ENCODE measurements at places on chromosomes 7 and 10. TPM values are rescaled to one million over a fixed set of nuclear protein-coding genes. Genes with fewer than 3 reads are reported as not detected.

Gene AGBL3
- total RNA-seq: 2.8 TPM

DNA sequence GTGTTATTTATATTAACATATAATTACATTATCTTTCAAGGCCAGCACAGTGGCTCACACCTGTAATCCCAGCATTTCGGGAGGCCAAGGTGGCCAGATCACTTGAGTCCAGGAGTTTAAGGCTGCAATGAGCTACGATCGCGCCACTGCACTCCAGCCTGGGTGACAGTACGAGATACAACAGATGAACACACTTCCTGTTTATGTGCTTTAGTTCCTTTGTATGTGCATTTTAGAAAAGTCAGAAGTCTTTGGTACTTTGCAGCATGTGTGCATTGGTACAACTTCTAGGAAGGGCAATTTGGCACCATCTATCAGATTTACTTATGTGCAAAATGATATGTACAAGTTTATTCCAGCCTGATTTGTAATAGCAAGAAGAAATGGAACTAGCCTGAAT, 13.3 kb downstream of the SLC35G1 start:
- no peak for DNase-seq
- H3K27ac ChIP-seq: no peak overlapping the region
- H3K27me3 ChIP-seq: no peaks in the 10 kb centered on the region
- no peaks in the 10 kb centered on the region for H3K36me3 ChIP-seq
- no peak overlapping the region for H3K4me3 ChIP-seq

Gene NUPR2
- not detected for total RNA-seq

- no peak for DNase-seq
- H3K4me3 ChIP-seq: no peak overlapping the region
- no peaks in the 10 kb centered on the region for H3K36me3 ChIP-seq
- no peaks in the 10 kb centered on the region for H3K4me1 ChIP-seq
These were observed 8.2 kb upstream of the AGR3 start for GRCh38 chr7:16889851-16890415.

- no peak overlapping the region for H3K27ac ChIP-seq
- H3K4me1 ChIP-seq: no peaks in the 10 kb centered on the region
- DNase-seq: no peak
- no peaks in the 10 kb centered on the region for H3K36me3 ChIP-seq
- no peak overlapping the region for H3K4me3 ChIP-seq
These were observed 17.9 kb downstream of the ADCYAP1R1 start for GRCh38 chr7:31069860-31070555.

Gene OR6B1
- total RNA-seq: not detected

Gene HABP2
- not detected for total RNA-seq

DNA sequence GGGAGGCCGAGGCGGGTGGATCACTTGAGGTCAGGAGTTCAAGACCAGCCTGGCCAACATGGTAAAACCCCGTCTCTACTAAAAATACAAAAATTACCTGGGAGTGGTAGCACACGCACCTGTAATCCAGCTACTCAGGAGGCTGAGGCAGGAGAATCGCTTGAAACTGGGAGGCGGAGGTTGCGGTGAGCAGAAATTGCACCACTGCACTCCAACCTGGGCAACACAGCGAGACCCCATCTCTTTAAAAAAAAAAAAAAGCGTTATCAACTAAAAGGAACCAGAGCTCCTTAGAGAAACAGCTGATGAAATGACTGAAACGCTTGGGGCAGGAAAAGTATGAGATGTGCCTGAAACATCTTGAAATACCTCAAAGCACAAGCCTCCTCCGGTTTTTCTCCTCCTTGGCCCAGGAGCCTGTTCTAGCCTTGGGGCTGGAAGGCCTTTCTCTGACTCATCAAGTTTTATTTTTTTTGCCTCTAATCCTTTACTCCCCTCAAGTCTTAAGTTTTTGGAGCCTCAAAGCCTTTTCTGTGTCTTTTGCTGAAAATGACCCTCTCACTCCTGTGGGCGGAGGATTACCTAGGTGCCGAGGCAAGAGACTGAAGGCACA, 2.6 kb upstream of the METTL27 start:
- DNase-seq: no peak
- H3K36me3 ChIP-seq: no peaks in the 10 kb centered on the region
- no peaks in the 10 kb centered on the region for H3K4me1 ChIP-seq
- no peaks in the 10 kb centered on the region for H3K27me3 ChIP-seq
- no peak overlapping the region for H3K4me3 ChIP-seq

GRCh38 chr7:90180649-90181048, 26.4 kb downstream of the STEAP1 start:
- no peaks in the 10 kb centered on the region for H3K4me1 ChIP-seq
- H3K36me3 ChIP-seq: no peaks in the 10 kb centered on the region
- H3K27me3 ChIP-seq: no peaks in the 10 kb centered on the region
- no peak overlapping the region for H3K27ac ChIP-seq
- no peak for DNase-seq
- H3K4me3 ChIP-seq: no peak overlapping the region

- H3K27me3 ChIP-seq: no peaks in the 10 kb centered on the region
- H3K4me1 ChIP-seq: no peaks in the 10 kb centered on the region
- no peaks in the 10 kb centered on the region for H3K36me3 ChIP-seq
- H3K27ac ChIP-seq: no peak overlapping the region
- DNase-seq: no peak
These were observed 103.7 kb downstream of the HECTD2 start for GRCh38 chr10:91513598-91514424.

GRCh38 chr7:92614660-92615174, 24.5 kb upstream of the FAM133B start:
- H3K4me3 ChIP-seq: no peak overlapping the region
- DNase-seq: no peak
- H3K27me3 ChIP-seq: no peaks in the 10 kb centered on the region
- H3K36me3 ChIP-seq: peaks cover 14% of the 10 kb centered on the region
- no peak overlapping the region for H3K27ac ChIP-seq
- H3K4me1 ChIP-seq: no peaks in the 10 kb centered on the region

- H3K27ac ChIP-seq: no peak overlapping the region
- H3K36me3 ChIP-seq: no peaks in the 10 kb centered on the region
- H3K27me3 ChIP-seq: no peaks in the 10 kb centered on the region
- no peaks in the 10 kb centered on the region for H3K4me1 ChIP-seq
These were observed 34.9 kb downstream of the COA1 start for GRCh38 chr7:43694399-43694748.

GRCh38 chr10:45547207-45547606, 125.4 kb downstream of the ZFAND4 start:
- H3K4me1 ChIP-seq: no peaks in the 10 kb centered on the region
- H3K36me3 ChIP-seq: peaks cover 8% of the 10 kb centered on the region
- no peaks in the 10 kb centered on the region for H3K27me3 ChIP-seq
- H3K4me3 ChIP-seq: no peak overlapping the region
- H3K27ac ChIP-seq: no peak overlapping the region

GRCh38 chr7:47386273-47386835, 195.6 kb downstream of the TNS3 start:
- no peaks in the 10 kb centered on the region for H3K4me1 ChIP-seq
- H3K27ac ChIP-seq: no peak overlapping the region
- no peak for DNase-seq
- no peak overlapping the region for H3K4me3 ChIP-seq
- H3K36me3 ChIP-seq: peaks cover 5% of the 10 kb centered on the region

DNA sequence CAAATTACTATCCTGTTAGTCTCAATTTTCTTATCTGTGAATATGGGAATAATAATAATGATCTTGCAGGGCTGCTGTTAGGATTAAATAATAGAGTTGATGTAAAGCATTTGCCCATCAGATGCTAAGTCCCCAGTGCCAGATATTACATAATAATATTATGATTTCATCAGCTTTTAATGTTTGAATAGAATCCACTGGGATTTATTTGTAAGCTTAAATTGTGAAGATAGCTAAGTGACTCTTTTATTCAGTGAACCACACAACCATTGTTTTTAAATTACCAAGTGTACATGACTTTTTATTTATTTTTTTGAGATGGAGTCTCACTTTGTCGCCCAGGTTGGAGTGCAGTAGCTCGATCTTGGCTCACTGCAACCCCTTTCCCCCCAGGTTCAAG, 510.3 kb upstream of the DPP6 start:
- no peak for DNase-seq
- H3K27me3 ChIP-seq: no peaks in the 10 kb centered on the region
- no peak overlapping the region for H3K4me3 ChIP-seq
- H3K4me1 ChIP-seq: no peaks in the 10 kb centered on the region
- no peak overlapping the region for H3K27ac ChIP-seq
- H3K36me3 ChIP-seq: no peaks in the 10 kb centered on the region

Data from ascending aorta (tissue), 2 donors.